ENCODE measurements at places on chromosomes 7 and 10. TPM values are rescaled to one million over a fixed set of nuclear protein-coding genes. Genes with fewer than 3 reads are reported as not detected.

H2BK1 gene
- not detected for total RNA-seq

DNA sequence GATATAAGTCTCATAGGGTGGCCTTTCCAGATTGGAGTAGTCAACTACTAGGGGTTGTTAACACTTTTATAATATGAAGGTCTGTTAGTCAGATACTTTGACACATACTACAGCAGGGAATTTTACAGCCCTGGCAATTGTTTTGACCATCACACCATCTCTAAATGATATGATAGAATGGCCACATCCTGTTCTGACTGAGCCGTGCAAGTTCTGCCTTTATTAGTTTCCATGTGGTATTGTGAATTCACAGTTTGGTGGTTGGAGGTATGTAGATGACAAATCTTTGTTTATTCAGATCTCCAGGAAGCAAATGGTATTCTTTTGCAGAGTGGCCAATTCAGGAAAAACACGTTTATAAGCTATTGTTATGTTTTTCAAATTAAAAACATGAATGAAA lies 83.0 kb downstream of the NRG3 start:
- H3K4me1 ChIP-seq: no peaks in the 10 kb centered on the region
- no peak for DNase-seq
- H3K4me3 ChIP-seq: no peak overlapping the region
- H3K27me3 ChIP-seq: no peaks in the 10 kb centered on the region
- H3K27ac ChIP-seq: no peak overlapping the region

DNA sequence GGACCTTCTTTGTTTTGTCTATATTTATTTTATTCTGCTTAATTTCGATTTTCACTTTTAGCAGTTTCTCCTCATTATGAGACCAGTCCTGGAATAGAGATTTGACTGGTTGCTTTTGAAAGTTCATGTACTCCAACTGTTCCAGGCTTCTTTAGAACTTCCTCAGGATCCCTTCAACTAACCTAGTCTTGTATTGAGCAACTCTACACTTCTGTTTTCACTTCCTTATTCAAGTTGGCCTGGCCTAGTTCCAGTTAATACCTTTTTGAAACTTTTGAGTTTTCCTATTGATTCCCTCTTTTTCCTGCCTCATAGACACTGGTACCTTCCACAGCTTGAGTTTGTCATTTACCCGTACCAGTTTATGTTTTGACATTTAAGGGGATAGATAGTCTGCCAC lies 421.7 kb downstream of the ATRNL1 start:
- H3K36me3 ChIP-seq: no peaks in the 10 kb centered on the region
- H3K27me3 ChIP-seq: no peaks in the 10 kb centered on the region
- no peak overlapping the region for H3K4me3 ChIP-seq
- no peak overlapping the region for H3K27ac ChIP-seq
- no peaks in the 10 kb centered on the region for H3K4me1 ChIP-seq
- no peak for DNase-seq

GRCh38 chr7:29234438-29234837 lies 39.9 kb downstream of the CHN2 start:
- no peaks in the 10 kb centered on the region for H3K4me1 ChIP-seq
- H3K36me3 ChIP-seq: no peaks in the 10 kb centered on the region
- no peaks in the 10 kb centered on the region for H3K27me3 ChIP-seq

- peaks cover 6% of the 10 kb centered on the region for H3K4me1 ChIP-seq
- peaks cover 15% of the 10 kb centered on the region for H3K36me3 ChIP-seq
- H3K27me3 ChIP-seq: no peaks in the 10 kb centered on the region
- H3K27ac ChIP-seq: peak overlapping the region; percentile 99
- no peak for DNase-seq
- H3K4me3 ChIP-seq: no peak overlapping the region
Measured at GRCh38 chr7:37249240-37249639, 199.4 kb downstream of the ELMO1 start.

- no peak for DNase-seq
- H3K27me3 ChIP-seq: no peaks in the 10 kb centered on the region
- no peak overlapping the region for H3K27ac ChIP-seq
- H3K36me3 ChIP-seq: no peaks in the 10 kb centered on the region
Measured at GRCh38 chr7:45869426-45869825, 3.5 kb downstream of the CCDC201 start.

DNA sequence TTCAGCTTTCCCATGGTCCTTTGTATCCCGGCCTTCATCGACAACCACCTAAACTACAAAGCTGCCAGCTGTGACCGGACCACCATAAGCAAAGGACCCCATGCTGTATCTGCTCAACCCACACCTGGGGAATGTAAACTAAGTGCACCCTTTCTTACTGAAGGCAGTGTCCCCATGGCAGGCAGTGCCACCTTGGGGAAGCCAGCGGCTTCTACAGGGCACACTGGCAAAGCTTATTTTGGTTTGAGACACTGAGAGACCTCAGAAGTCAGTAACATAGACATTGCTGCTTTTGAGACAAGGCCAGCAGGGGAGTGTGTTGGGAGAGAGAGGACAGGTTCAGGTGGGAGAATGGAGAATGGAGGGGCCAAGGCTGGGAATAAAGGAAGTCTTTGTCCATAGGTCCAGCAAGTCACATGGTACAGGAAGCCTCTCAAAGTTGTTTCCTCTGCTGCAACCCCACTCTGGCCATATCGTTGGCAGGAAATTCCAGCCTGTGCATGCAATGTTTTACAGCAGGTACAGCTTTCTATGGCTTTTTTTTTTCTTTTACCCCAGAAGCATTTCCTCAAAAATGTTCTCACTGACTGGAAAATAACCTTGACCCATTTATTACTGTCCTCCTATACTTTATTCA lies 85.9 kb upstream of the NPVF start:
- no peaks in the 10 kb centered on the region for H3K36me3 ChIP-seq
- no peak overlapping the region for H3K4me3 ChIP-seq
- no peaks in the 10 kb centered on the region for H3K4me1 ChIP-seq
- no peak for DNase-seq

DNA sequence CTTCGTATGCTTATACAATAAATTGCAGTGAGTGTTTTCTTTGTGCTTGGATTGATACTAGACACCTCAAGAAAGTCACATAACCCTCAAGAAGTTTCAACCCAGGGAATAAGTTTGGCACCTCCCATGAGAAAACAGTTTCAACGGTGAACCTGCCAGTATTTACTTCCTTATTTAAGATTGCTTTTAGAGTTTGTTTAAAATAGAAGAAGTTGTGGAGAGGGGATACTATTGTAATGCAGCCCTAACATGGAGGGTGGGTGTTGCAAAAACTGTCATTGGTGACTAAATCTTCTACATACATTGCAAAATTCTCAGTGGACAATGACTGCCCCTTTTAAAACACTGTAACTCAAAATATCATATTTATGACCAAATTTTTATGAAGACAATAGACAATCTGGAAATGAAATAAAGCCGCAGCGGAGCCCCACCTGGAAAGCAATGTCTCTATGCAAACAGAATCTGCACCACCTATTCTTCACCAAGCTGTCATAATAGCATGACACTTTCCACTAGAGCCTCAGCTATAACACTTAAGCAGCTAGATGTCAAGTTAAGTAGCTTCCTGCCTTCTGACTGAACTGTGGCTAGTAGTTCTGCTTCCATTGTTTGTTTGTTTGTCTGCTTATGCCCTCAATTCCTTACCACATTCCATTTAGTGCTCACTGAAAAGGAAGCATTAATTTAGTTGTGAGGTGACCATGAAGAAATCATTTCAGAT lies 98.2 kb downstream of the MDFIC start:
- no peak for DNase-seq
- no peaks in the 10 kb centered on the region for H3K27me3 ChIP-seq
- no peaks in the 10 kb centered on the region for H3K36me3 ChIP-seq

PGAM2 gene
- total RNA-seq: 1.2 TPM

- H3K4me3 ChIP-seq: no peak overlapping the region
- no peaks in the 10 kb centered on the region for H3K36me3 ChIP-seq
- H3K27ac ChIP-seq: no peak overlapping the region
- H3K27me3 ChIP-seq: no peaks in the 10 kb centered on the region
- DNase-seq: no peak
Measured at GRCh38 chr7:117907049-117907640, 33.9 kb upstream of the CTTNBP2 start.

MCMBP gene
- 98.9 TPM for total RNA-seq

GRCh38 chr7:83629117-83629880 lies 19.6 kb downstream of the SEMA3E start:
- no peaks in the 10 kb centered on the region for H3K4me1 ChIP-seq
- H3K27ac ChIP-seq: no peak overlapping the region
- H3K36me3 ChIP-seq: peaks cover 68% of the 10 kb centered on the region

- no peak for DNase-seq
- H3K4me1 ChIP-seq: no peaks in the 10 kb centered on the region
- H3K36me3 ChIP-seq: no peaks in the 10 kb centered on the region
- no peak overlapping the region for H3K27ac ChIP-seq
- H3K4me3 ChIP-seq: no peak overlapping the region
Measured at GRCh38 chr10:45514291-45515270, 140.6 kb downstream of the ALOX5 start.

DNA sequence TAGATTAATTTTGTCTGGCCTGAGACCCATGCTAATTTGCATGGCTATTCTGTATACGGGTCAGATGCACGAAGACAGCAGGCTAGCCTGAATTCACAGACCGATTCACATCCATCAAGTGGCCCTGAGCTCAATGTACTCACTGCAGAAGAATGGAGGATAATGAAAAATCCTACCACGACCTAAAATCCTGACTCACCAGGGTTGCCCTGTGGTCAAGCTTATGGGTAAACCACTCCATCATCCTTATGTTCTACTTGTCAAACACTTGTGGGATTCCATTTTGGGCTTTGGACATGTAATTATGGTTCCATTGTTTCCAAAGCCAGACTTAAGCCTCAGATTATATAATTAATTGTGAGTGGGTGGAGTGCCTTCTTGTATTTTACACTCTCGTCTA lies 110.4 kb upstream of the ZNF438 start:
- no peak overlapping the region for H3K4me3 ChIP-seq
- no peaks in the 10 kb centered on the region for H3K27me3 ChIP-seq
- no peak for DNase-seq
- H3K36me3 ChIP-seq: no peaks in the 10 kb centered on the region
- peak overlapping the region; percentile 77 for H3K27ac ChIP-seq

DNA sequence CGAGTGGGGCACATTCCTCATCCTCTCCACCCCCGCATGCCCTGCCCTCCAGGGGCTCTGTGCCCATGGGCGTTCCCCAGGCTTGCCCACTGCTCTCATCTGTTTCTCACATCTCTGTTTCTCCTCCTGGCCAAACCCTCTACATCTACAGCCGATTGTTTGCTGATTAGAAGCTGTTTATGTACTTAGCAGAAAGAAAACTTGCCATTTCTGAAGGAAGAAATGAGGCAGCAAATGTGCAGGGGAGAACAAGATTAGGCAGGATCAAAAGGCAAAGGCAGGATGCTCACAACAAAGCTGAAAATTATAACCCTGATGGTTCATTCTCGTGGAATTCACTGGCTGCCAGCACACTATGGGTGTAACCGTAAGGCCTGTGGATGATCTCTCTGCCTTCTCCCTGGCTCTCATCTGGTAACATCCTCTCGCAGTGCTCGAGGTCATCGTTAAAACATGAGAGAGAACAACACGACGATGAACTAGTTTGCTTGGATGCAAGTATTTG lies 111.6 kb upstream of the KLF14 start:
- H3K36me3 ChIP-seq: no peaks in the 10 kb centered on the region
- no peak overlapping the region for H3K4me3 ChIP-seq
- H3K27ac ChIP-seq: no peak overlapping the region
- DNase-seq: no peak

DNA sequence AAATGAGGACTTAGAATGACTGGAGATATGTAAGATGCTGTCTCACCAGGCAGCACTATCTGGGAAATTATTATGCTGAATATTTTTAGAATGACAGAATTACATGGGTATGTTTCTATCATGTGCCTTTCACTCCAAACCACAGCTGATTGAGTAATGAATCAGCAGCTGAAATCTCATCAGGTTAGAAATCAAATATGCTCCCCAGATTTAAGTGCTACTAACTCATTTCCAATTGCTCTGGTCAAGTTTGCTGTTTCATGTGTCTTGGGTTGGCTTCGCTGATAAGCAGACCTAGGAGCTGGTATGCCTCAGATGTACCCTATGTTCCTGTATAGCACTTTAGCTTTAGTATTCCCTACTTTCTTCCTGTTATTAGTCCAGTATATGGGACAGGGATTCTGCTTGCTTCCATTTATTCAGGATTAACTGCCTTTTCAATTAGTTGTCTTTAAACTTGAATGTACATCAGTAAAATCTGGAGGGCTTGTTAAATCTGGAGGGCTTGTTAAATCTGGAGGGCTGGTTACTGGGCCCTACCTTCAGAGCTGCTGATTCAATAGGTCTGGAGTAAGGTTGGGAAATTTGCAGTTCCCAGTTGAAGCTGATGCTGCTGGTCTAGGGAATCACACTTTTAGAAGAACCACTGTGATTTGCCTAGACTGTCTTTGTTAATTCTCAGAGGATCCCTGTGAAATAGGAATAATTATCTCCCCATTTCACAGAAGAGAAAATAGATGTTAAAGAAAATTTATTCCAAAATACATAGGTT lies 172.9 kb downstream of the DKK1 start:
- no peaks in the 10 kb centered on the region for H3K36me3 ChIP-seq
- DNase-seq: no peak
- peaks cover 10% of the 10 kb centered on the region for H3K4me1 ChIP-seq

GPR22 gene
- not detected for total RNA-seq

ACADSB gene
- total RNA-seq: 59.9 TPM

TMEM229A gene
- total RNA-seq: 0.31 TPM

GARIN1A gene
- total RNA-seq: 0.15 TPM

GRCh38 chr10:25498645-25499044 lies 323.8 kb downstream of the GPR158 start:
- H3K4me3 ChIP-seq: no peak overlapping the region
- H3K27ac ChIP-seq: no peak overlapping the region
- no peaks in the 10 kb centered on the region for H3K27me3 ChIP-seq
- peaks cover 14% of the 10 kb centered on the region for H3K4me1 ChIP-seq
- H3K36me3 ChIP-seq: no peaks in the 10 kb centered on the region

DNA sequence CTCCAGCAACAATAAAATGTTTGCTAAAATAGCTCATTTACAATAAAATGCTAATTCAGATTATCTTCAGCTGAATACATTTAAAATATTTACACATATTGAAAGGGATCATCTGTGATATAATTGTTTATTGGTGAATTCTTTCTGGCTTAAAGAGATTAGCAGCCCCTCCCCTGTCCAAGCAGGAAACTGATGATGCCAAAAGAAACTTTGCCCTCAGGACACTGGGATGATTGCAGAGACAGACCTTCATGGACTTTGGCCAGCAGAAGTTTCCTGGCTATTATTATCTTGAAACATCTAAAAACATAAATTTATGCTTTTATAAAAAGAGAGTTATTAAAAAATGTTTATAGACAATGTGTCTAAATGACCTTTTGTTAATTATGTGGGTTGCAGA lies 764.9 kb upstream of the MBL2 start:
- H3K4me3 ChIP-seq: no peak overlapping the region
- DNase-seq: no peak
- H3K4me1 ChIP-seq: peaks cover 5% of the 10 kb centered on the region
- H3K27me3 ChIP-seq: no peaks in the 10 kb centered on the region
- H3K36me3 ChIP-seq: no peaks in the 10 kb centered on the region

GRCh38 chr7:4017081-4017480 lies 665.0 kb upstream of the FOXK1 start:
- DNase-seq: peak; percentile 27
- no peak overlapping the region for H3K27ac ChIP-seq
- H3K4me1 ChIP-seq: no peaks in the 10 kb centered on the region

STEAP2 gene
- 4.0 TPM for total RNA-seq

- H3K4me1 ChIP-seq: no peaks in the 10 kb centered on the region
- H3K4me3 ChIP-seq: no peak overlapping the region
- H3K27ac ChIP-seq: no peak overlapping the region
- DNase-seq: peak; percentile 41
- no peaks in the 10 kb centered on the region for H3K27me3 ChIP-seq
- H3K36me3 ChIP-seq: no peaks in the 10 kb centered on the region
Measured at GRCh38 chr7:38546763-38547162, 84.4 kb downstream of the AMPH start.

OR13A1 gene
- 0.31 TPM for total RNA-seq
